Activated naive CD4-positive, alpha-beta T cell treated with Interleukin-2 at 50 U/mL for 16 hours (primary cell): ENCODE measurements at places on chromosomes 3 and 15.

- DNase-seq: no peak
Measured at GRCh38 chr3:116256843-116257485, 188.3 kb downstream of the LSAMP start.

DNA sequence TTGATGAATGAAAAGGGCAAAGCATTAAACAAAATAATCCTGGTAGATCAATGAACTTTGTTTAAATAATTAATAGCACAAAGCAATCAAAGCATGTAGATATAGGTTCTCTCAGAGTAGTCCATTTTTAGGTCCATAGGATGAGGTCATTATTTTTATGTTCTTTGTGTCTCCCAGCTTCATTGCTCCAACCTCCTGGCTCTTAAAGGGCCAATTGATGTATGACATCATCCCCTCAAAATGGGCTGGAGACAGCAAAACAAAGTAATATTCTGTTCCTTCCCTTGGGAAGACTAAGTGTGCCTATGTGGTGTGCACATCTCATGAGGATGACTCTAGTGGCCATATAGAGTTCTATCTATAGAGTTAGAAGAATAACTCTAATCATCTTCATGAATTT, 49.5 kb downstream of the HMG20A start:
- no peak for DNase-seq

DNA sequence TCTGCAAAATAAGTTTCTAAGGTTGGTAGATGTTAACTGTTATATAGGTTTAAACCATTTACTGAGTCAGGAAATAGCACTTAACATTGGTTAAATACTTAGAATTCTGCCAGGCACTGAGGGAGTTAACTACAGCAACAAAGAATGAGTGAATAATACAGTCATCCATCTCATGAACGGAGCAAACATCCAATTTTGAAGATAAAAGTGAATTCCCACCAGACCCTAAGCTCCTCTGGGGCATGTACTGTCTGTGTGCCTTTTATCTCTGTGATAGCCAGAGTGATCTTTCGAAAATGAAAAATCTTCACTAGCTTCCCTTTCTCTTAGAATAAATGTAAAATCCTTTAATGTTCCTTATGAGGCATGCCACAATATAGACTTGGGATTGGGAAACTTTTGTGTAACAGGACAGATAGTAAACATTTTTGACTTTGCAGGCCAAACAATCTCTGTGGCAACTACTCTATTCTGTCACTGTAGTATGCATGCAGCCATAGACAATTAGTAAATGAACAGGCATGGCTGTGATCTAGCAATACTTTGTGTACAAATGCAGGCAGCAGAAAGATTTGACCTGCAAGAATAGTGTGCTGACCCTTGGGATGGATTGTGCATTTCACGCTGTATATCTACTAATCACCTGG, 294.5 kb upstream of the LMCD1 start:
- no peak for DNase-seq

GRCh38 chr3:185561958-185562357, 9.6 kb upstream of the LIPH start:
- DNase-seq: no peak

GRCh38 chr3:189567766-189568420, 63.3 kb upstream of the TP63 start:
- no peak for DNase-seq

DNA sequence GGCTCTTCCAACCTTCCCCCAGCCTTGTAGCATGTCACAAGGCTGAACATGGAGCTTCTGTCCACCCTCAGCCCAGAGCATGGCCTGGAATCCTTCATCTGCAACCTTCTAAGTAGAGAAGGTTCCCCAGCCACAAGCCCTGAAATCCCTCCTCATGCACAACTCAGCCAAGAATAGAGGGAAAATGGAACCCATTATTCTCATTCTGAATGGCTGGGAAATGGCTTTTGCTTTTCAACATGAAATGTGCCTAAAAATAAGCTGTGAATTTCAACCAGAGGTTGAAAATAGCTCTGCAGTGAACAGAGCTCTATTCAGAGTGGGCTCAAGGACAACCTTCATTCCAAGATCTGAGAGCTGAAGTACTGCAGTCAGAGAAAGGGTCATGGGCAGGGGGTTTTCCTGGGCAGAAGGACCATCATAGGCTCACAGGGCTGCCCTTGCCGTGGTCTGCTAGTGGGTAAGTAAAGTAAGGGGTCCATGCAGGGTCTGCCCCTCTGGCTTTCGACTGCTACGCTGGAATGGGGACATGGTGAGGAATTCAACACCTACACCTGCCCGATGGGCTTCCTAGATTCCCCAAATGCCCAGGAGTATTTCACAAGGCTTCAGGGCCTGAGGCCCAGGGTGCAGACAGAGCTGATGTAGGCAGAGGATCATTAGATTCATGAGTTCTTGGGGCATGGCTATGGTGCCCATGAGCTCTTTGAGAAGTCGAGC, 35.9 kb downstream of the POC1A start:
- DNase-seq: no peak

GRCh38 chr3:190591080-190591479, 77.2 kb downstream of the IL1RAP start:
- DNase-seq: no peak

- no peak for DNase-seq
Measured at GRCh38 chr3:194871143-194871863, 185.6 kb downstream of the FAM43A start.

GRCh38 chr3:13547591-13548371, 1.1 kb upstream of the FBLN2 start:
- DNase-seq: no peak

GRCh38 chr3:62873761-62874710, 1.2 kb downstream of the CADPS start:
- no peak for DNase-seq

- DNase-seq: no peak
Measured at GRCh38 chr3:181716966-181717365, 5.2 kb downstream of the SOX2 start.

DNA sequence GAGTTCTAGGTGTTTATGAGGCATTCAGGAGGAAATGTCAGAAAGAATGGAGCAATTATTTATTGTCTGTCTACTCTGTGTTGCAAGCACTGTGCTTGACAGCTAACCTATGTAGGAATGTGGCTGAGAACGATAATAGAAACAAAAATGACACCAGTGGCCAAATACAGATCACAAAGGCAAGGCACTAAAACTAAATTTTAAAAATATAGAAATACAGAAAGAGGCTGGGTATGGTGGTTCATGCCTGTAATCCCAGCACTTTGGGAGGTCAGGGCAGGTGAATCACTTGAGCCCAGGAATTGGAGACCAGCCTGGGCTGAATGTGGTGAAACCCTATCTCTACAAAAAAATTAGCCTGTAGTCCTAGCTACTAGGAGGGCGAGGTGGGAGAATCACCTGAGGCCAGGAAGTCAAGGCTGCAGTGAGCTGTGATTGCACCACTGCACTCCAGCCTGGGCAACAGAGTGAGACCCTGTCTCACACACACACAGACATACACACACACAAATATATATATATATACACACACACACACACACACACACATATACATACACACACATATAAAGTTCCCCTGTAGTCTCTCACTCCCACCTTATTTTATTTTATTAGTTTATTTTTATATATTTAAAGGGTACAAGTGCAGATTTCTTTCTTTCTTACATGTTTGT, 6.0 kb downstream of the PRKCI start:
- DNase-seq: no peak

- no peak for DNase-seq
Measured at GRCh38 chr3:33132019-33132360, 18.2 kb downstream of the CRTAP start.

- DNase-seq: no peak
Measured at GRCh38 chr3:123936400-123936799, 24.6 kb downstream of the CCDC14 start.

DNA sequence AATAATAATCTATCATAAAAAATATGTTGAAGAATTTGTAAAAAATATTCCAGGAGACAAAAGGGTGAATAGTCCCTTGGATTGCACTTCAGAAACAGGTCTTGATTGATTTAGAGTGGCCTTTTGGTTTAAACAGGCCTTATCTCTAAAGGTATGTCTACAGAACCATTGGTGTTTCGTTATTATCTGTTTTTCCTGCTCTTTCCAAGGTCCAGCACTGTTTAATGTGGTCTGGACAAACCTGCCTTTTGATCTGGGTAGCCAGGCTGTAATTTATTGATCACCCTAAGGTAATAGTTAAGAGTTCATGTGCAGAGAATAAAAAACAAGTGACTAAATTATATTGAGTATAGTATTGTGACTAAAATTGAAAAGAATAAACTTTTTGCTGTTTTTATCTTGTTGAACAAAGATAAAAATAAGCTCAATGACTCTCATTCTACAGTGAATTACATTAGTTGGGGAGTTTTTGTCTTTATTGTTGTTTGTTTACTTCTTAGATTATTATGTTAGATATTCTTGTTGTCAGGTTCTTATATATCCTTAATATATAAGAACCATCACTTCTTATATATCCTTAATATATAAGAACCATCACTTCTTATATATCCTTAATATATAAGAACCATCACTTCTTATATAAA, 25.1 kb downstream of the SLC2A2 start:
- no peak for DNase-seq

DNA sequence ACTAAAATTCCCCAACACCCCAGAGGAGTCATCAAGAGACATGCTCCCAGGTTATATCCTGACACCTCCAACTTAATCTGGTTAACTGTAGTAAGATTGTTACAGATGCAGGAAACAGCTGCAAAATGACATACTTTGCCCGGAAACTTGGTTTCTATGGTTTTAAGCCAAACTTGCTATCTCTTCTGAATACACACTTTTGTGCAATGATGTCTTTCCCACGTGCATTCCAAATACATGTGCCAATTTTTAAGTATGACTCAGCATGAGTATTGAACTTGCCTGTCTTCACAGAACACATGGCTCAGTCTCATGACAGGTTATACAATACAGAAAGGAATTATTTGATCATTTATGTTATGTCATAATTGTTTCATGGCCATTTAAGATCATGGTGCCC, 207.0 kb upstream of the DCBLD2 start:
- no peak for DNase-seq

- no peak for DNase-seq
Measured at GRCh38 chr15:84638103-84638502, 16.0 kb downstream of the WDR73 start.

GRCh38 chr15:90886291-90886614, 1.9 kb downstream of the FES start:
- no peak for DNase-seq

DNA sequence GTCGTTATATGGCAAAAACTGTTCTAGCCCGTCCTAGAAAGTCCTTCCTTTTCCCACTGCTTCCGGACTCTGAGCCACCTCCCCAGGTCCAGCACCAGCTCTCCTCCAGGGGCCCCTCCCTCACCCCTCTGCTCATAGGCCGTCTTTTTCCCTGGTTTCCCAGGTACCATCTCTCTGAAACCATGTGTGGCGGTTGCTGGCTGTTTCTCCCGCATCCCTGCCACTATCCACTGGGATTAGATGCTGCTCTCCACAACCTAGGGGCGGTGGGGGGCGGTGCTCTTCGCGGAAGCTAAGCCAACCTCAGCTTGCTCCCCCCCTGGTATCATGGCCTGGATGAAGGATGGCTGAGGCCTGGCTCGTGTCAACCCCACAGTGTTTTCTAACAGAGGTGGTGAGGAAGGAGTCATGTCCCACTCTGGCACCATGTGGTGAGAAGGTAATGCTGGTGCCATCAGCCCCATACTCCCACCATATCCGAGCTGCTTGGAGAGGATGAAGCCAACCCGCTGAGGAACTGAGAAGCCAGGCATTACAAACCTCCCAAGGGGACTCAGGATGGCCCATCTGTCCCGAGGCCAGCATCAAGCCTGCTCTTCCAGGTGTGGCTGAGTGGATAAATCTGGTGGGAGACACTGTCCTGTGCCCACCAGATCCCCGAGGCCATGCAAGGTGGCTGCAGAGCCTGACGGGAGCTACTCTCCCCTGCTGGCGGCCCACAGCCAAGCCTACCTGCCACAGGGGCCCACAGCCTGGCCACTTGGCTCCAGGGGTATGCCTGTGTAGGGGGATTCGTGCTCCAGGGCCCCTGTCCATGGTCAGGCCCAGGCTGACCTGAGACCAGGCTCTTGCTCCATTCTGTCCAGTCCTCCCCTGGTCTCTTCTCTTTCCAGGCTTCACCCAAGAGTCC, 27.9 kb upstream of the SLC41A3 start:
- no peak for DNase-seq

DNA sequence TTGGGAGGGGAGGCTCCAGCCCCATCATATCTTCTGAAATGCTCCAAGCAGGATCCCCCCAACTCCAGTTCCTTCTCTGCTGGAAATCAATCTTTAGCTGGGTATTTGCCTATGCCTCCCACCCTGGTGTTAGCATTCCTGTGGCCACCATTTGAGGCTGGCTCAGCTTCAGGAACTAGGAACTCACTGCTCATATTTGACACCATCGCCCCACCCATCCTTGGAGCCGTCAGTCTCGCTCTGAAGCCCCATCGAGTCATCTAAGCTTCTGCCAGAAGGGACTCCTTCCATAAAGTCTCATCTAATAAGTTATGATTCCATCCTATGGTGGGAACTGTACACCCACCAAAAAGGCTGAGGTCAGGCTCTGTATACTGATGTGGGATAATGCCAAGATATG, 26.4 kb downstream of the PRKCD start:
- DNase-seq: no peak

DNA sequence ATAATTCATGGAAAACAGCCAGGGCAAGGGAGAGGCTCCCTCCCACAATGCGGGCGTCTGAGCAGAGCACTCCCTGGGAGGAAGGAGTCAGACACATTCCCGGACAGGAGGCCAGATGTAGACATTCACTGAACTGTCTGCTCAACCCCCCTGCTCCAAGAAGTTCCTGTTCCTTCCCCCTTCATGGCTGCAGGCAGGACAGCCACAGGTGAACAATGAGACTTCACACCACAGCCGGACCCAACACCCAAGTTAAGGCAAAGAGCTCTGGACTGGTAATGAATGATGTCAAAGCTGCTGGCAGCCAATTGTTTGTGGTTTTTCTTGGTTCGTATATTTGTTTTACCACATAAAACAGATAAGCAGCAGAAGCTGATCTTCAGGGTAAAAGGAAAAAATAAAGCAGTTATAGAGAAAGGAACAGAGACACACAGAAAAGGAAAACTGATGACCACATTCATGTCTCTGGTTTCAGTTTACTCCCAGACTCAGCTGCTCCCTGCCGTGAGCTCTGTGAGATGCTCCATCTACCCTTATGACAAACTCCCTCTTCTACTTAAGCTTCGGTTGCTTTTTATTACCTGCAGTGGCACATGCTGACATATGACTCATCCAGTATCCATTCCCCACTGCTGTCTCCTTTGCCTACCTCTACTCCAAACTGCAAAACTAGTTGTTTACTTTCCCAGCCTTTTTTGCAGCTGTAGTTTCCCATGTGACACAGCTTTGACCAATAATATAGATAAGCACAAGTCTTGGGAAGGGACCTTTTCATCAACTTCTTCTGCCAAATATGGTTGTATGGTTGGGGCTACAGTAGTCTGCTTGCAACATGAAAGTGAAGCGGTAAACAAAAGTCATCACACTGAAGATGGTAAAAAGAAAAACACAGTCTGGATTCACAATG, 33.1 kb downstream of the DZIP1L start:
- DNase-seq: no peak

- no peak for DNase-seq
Measured at GRCh38 chr3:188720215-188720614, 451.6 kb upstream of the TPRG1 start.
